A549 treated with CORT108297 at 1 μM for 4 hours (cell line): ENCODE measurements at places on chromosomes 1 and 21. TPM values are rescaled to one million over a fixed set of nuclear protein-coding genes. Genes with fewer than 3 reads are reported as not detected.

The SASS6 gene
- total RNA-seq = 3.5 to 4.9 TPM (median 4.5 TPM) in 5 replicates

The FAM72D gene
- total RNA-seq = 5.1 to 7.3 TPM (median 6.2 TPM) in 5 replicates

The GPR157 gene
- 2.9 to 8.1 TPM (median 6.1 TPM) in 5 replicates for total RNA-seq

The SLC5A9 gene
- total RNA-seq = not detected in 5 replicates

The S100A2 gene
- 16.0 to 29.8 TPM (median 24.0 TPM) in 5 replicates for total RNA-seq

The CEPT1 gene
- 10.9 to 15.9 TPM (median 12.9 TPM) in 5 replicates for total RNA-seq

The LRRIQ3 gene
- 0.51 to 0.91 TPM (median 0.73 TPM) in 5 replicates for total RNA-seq

The TTC4 gene
- 27.1 to 39.1 TPM (median 28.3 TPM) in 5 replicates for total RNA-seq

The DEGS1 gene
- 126 to 145 TPM (median 135 TPM) in 5 replicates for total RNA-seq

The CRABP2 gene
- total RNA-seq = 10.1 to 14.1 TPM (median 11.0 TPM) in 5 replicates

The PLA2G2A gene
- total RNA-seq = not detected in 5 replicates

The CHODL gene
- 0.05 TPM in 1 of 5 replicates, not detected in the others for total RNA-seq

The HPCA gene
- 0.29 to 1.0 TPM (median 0.35 TPM) in 5 replicates for total RNA-seq

The TMPRSS15 gene
- not detected in 5 replicates for total RNA-seq

The TMEM125 gene
- total RNA-seq = 0.09 TPM in 1 of 5 replicates, not detected in the others

The HSPA13 gene
- 11.7 to 19.1 TPM (median 15.8 TPM) in 5 replicates for total RNA-seq

The LY9 gene
- 0.06 to 0.10 TPM (median 0.08 TPM) in 5 replicates for total RNA-seq

The DISP3 gene
- total RNA-seq = 0.18 to 0.41 TPM (median 0.29 TPM) in 5 replicates

The SLC25A24 gene
- total RNA-seq = 22.6 to 33.7 TPM (median 29.4 TPM) in 5 replicates

The TSEN15 gene
- total RNA-seq = 29.8 to 33.2 TPM (median 30.6 TPM) in 5 replicates

The FCRL5 gene
- not detected in 5 replicates for total RNA-seq

The RAB7B gene
- 1.0 to 2.8 TPM (median 1.7 TPM) in 5 replicates for total RNA-seq

The LCE1A gene
- not detected in 5 replicates for total RNA-seq

The RGS5 gene
- total RNA-seq = 0.49 to 1.2 TPM (median 0.66 TPM) in 5 replicates

The FAM151A gene
- total RNA-seq = 0.05 TPM in 1 of 5 replicates, not detected in the others

The OR2M3 gene
- total RNA-seq = not detected in 5 replicates
